Thyroid gland (tissue), 4 donors: ENCODE measurements at places on chromosomes 11 and 22. TPM values are rescaled to one million over a fixed set of nuclear protein-coding genes. Genes with fewer than 3 reads are reported as not detected.

- no peaks in the 10 kb centered on the region for H3K27me3 ChIP-seq
- H3K4me3 ChIP-seq = no peak overlapping the region
Measured at GRCh38 chr11:132137981-132138313, 767.5 kb downstream of the NTM start.

RFPL2 gene
- total RNA-seq = not detected

GRCh38 chr11:19087658-19088057 is 27.1 kb upstream of the MRGPRX2 start:
- no peak for DNase-seq
- no peak overlapping the region for H3K27ac ChIP-seq

- H3K27me3 ChIP-seq = no peaks in the 10 kb centered on the region
- no peak overlapping the region for H3K27ac ChIP-seq
- H3K4me3 ChIP-seq = no peak overlapping the region
- DNase-seq = peak; percentile 0
- no peaks in the 10 kb centered on the region for H3K36me3 ChIP-seq
Measured at GRCh38 chr11:66853242-66854229, 3.3 kb upstream of the LRFN4 start.

GRCh38 chr11:1880746-1881441 is 10.8 kb downstream of the PRR33 start:
- H3K27me3 ChIP-seq = no peaks in the 10 kb centered on the region
- peaks cover 5% of the 10 kb centered on the region for H3K4me1 ChIP-seq
- no peak for DNase-seq
- peak overlapping the region; percentile 67 for H3K27ac ChIP-seq

- H3K27me3 ChIP-seq = no peaks in the 10 kb centered on the region
- DNase-seq = no peak
- no peak overlapping the region for H3K27ac ChIP-seq
Measured at GRCh38 chr11:121895919-121896318, 220.1 kb downstream of the BLID start.

DNA sequence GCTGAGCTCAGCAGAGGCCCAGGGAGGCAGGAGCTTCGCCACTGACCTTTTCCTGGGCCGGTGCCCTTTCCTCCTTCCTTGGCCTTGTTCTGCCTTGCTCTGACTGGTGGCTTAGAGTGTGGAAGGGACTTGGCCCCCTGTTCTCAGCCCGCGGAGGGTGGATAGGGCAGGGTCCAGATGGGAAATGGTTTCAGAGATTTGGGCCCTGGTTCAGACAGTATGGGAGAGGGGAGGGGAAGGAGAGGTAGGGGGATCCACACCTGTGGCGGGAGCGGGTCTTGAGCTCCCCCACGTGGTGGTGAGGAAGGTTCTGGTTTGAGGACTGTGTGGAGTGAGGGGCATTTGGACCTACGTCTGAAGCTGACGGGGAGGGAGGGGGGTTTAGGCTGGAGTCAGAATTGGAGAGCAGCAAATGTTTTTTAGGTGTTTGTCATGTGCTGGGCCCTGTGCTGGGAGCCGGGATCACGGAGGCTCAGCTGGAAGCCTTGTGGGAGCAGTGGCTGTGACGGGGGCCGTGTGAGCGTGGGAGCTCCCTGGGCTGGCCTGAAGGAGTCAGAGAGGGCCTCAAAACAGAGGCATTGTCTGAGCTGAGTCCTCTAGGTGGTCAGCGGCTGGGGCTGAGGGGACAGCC is 27.2 kb downstream of the SHANK3 start:
- no peak overlapping the region for H3K4me3 ChIP-seq
- H3K36me3 ChIP-seq = no peaks in the 10 kb centered on the region
- H3K27ac ChIP-seq = no peak overlapping the region
- peaks cover 18% of the 10 kb centered on the region for H3K4me1 ChIP-seq

DNA sequence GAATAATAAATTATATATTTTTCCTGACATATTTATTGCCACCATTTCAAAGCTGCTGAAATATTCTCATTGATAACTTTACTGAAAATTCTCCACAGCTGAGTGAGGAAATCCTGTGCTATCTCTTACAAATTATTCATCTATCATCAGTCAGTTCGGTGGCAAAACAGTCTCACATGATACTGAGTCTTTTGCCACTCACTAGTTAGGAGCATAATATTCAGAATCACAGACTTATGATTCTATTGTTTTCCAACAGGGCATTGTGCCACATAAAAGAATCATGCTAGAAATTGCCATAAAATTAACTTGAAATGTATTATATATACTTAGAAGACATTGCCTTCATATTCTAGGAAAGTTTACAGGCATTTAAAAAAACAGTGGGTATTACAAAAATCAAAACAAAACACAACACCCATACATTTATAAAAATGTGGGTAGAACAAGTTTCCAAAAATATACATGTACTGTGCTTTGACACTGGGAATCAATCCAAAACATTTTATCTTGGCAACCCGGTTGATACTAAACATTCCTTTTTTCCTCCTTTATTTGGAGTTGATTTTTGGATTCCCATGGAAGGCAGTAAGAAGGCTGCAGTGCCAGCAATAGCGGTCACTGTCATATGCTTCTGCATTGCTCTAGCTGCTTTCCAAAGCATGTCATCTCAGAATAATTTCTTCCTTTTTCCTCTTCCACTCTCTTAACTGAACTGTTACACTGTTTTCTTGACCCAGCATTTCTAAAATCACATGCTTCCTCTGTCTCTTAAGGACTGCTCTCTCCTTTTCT is 42.5 kb downstream of the ATG16L2 start:
- peaks cover 9% of the 10 kb centered on the region for H3K4me1 ChIP-seq
- no peaks in the 10 kb centered on the region for H3K36me3 ChIP-seq
- no peaks in the 10 kb centered on the region for H3K27me3 ChIP-seq
- DNase-seq = no peak
- H3K4me3 ChIP-seq = no peak overlapping the region

DNA sequence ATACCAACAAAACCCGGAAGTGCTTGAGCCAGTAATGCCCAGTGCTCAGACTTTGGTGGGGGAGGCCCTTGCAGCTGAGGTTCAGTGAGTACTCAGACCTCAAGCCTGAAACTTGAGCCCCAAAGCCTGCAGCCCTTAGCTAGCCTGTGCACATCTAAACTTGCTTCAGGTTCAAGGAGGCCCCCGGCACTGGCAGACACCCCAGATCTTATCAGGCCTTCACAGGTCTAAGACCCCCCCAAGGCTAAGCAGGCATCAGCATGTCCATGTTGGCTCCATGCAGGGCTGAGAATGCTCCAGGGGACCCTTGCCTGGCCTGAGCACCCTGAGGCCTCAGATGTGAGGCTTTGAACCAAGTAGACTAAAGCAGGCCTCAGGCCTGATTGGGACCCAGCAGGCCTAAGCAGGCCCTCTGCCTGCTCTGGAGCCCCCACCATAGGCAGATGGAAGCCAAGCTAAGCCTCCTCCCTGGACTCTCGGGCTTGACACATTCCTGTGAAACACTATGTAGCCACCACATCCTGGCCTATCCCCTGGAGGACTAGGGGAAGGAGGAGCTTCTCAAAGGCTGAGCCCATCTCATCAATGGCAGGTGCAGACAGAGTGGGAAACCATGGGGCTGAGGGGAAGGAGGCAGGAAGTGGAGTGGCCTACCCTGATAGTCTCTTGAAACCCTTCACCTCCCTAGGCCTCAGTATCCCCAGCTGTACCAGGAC is 1.2 kb upstream of the CASTOR1 start:
- H3K27me3 ChIP-seq = no peaks in the 10 kb centered on the region
- peak overlapping the region; percentile 23 for H3K4me3 ChIP-seq
- peak overlapping the region; percentile 97 for H3K27ac ChIP-seq
- peaks cover 27% of the 10 kb centered on the region for H3K36me3 ChIP-seq
- H3K4me1 ChIP-seq = peaks cover 35% of the 10 kb centered on the region

GRCh38 chr11:68369756-68370155 is 57.4 kb downstream of the LRP5 start:
- H3K27ac ChIP-seq = no peak overlapping the region
- H3K4me1 ChIP-seq = peaks cover 19% of the 10 kb centered on the region
- no peak for DNase-seq
- no peaks in the 10 kb centered on the region for H3K27me3 ChIP-seq
- H3K4me3 ChIP-seq = no peak overlapping the region
- peaks cover 18% of the 10 kb centered on the region for H3K36me3 ChIP-seq

- no peak for DNase-seq
- no peak overlapping the region for H3K4me3 ChIP-seq
- peak overlapping the region; percentile 69 for H3K27ac ChIP-seq
- H3K36me3 ChIP-seq = no peaks in the 10 kb centered on the region
Measured at GRCh38 chr11:110778343-110778742, 66.1 kb upstream of the ARHGAP20 start.

OR10G4 gene
- total RNA-seq = not detected

GRCh38 chr11:2209900-2210321 is 38.3 kb upstream of the TH start:
- H3K4me1 ChIP-seq = peaks cover 10% of the 10 kb centered on the region
- H3K36me3 ChIP-seq = no peaks in the 10 kb centered on the region
- no peak for DNase-seq
- no peak overlapping the region for H3K4me3 ChIP-seq
- H3K27me3 ChIP-seq = no peaks in the 10 kb centered on the region

- H3K4me1 ChIP-seq = no peaks in the 10 kb centered on the region
- no peaks in the 10 kb centered on the region for H3K27me3 ChIP-seq
- H3K36me3 ChIP-seq = no peaks in the 10 kb centered on the region
Measured at GRCh38 chr22:41939981-41940831, 6.7 kb downstream of the CENPM start.

DNA sequence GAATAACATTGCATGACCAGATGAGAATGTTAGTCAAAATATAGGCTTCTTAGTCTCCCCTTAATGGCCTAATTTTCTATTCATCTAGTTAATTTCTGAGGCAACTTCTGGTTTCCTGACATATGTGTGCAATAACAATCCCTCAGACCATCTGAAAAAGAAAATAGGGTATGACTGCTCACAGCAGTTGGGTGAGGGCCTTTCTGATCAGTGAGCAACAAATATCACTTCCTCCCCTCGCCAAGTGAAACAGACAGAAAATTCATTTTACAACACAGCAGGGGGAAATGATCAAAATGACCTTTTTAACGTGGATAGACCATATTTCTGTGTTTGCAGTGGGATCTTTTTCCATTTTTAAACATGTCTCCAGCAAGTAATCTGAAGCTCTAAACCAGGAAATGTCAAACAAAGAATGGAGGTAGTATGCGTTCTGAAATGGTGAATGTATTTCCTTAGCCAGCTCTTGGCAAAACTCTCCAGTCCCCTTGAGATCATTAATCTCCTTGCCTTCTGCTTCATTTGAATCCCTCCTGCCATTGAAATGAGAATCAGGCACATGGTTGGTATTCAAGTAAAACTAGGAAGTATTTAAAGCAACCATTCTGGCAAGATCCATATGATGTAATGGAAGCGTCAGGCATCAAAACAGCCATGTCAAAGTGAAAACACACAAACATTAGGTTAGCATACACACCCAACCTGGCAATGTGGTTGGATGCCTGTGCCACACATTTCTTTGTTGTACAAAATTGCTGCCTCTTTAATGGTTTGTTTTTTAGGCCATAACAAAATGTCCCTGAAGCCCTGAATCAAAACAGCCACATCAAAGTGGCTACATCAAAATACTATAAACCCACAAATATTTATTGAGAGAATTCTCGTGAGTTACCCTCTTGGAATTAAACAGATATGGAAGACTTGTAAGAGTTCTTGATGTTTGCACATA is 100.1 kb downstream of the SLC1A2 start:
- H3K36me3 ChIP-seq = no peaks in the 10 kb centered on the region
- H3K27me3 ChIP-seq = no peaks in the 10 kb centered on the region
- no peak for DNase-seq
- H3K4me3 ChIP-seq = no peak overlapping the region
- no peak overlapping the region for H3K27ac ChIP-seq

GRCh38 chr22:50309601-50309991 is 2.1 kb upstream of the PLXNB2 start:
- H3K27ac ChIP-seq = peak overlapping the region; percentile 89
- no peaks in the 10 kb centered on the region for H3K36me3 ChIP-seq
- H3K27me3 ChIP-seq = no peaks in the 10 kb centered on the region
- no peak overlapping the region for H3K4me3 ChIP-seq
- peaks cover 38% of the 10 kb centered on the region for H3K4me1 ChIP-seq

- no peak overlapping the region for H3K4me3 ChIP-seq
- no peak overlapping the region for H3K27ac ChIP-seq
- H3K36me3 ChIP-seq = no peaks in the 10 kb centered on the region
- DNase-seq = no peak
Measured at GRCh38 chr22:50015451-50016307, 3.1 kb upstream of the IL17REL start.
